ENCODE measurements at places on chromosomes 4 and X.

DNA sequence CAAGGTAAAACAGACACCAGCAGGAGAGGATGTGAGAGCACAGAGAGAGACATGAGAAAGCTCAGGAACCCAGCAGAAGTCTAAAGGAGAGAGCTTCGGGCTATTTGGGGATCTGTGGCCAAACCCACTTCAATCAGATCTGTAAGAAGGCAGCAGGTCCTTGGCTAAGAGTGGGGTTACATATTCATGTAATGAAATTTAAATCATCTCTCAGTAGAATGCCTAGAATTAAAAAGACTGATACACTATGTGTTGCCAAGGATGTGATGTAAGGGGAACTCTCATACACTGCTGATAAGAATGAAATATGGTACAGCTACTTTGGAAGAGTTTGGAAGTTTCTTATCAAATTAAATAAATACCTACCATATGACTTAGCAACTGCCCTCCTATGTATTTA is 35.8 kb downstream of the PDE5A start:
- DNase-seq = no peak

GRCh38 chrX:72373136-72373535 is 67.4 kb upstream of the CITED1 start:
- peak; percentile 42 for DNase-seq

DNA sequence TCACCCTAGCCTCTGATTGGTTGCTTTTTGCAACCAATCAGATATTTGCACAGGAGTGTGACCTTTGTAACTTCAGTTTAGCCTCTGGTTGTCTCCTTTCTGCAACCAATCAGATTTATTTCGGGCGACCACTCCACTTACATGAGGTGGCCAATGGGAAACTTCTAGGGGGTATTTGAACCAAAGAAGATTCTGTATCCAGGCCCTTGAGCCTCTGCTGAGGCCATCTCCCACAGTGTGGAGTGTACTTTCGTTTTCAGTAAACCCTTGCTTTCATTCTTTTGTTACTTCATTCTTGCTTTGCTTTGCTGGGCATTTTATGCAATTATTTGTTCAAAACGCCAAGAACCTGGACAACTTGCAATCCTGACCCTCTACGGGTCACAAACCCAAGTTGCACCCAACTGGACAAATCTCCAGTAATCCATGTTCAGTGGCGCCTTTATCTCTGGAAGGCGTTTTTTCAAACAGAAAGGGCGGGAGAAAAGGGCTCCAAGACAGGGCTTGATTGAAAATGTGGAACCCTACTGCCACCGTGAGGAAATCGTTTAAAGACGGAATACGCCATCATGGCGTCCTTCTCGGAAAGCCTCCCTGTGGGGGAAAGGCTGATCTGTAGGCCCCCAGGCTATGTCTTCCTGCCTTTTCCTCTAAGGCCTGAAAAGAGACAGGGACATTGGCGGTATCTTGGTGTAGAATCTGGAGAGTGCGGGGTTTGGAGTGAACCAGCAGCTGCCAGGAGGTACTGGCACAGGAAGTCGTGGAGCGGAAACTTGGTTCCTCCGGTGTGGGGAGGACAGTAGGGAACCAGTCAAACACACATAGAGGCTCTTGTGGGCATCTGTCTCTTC is 184.6 kb downstream of the OR13H1 start:
- no peak for DNase-seq

- no peak for DNase-seq
Observed at GRCh38 chr4:34826660-34827059, 1417.7 kb downstream of the ARAP2 start.

- no peak for DNase-seq
Observed at GRCh38 chrX:151713849-151714248, 2.0 kb upstream of the FATE1 start.
